Cardiac muscle cell (in vitro differentiated cells and primary cell): ENCODE measurements at places on chromosomes 16 and 17. TPM values are rescaled to one million over a fixed set of nuclear protein-coding genes. Genes with fewer than 3 reads are reported as not detected.

Gene KRTAP4-6
- not detected in 2 replicates for total RNA-seq

Gene LRRC37A3
- total RNA-seq = 3.3 and 4.2 TPM in 2 replicates

Gene DNAI2
- not detected in 2 replicates for total RNA-seq

Gene CAPNS2
- not detected in 2 replicates for total RNA-seq

Gene MEAK7
- total RNA-seq = 16.3 and 28.7 TPM in 2 replicates

Gene PRSS21
- not detected in 2 replicates for total RNA-seq

Gene CUEDC1
- total RNA-seq = 14.8 and 18.3 TPM in 2 replicates

Gene SLC6A4
- 0.36 and 0.85 TPM in 2 replicates for total RNA-seq

Gene ATP2A3
- 1.9 and 6.9 TPM in 2 replicates for total RNA-seq

Gene KRT39
- not detected in 2 replicates for total RNA-seq

Gene SEZ6
- total RNA-seq = 0.07 and 0.21 TPM in 2 replicates

Gene HOXB13
- total RNA-seq = not detected in 2 replicates

Gene ITGAD
- total RNA-seq = not detected in 2 replicates

Gene C16orf89
- 0.49 TPM in 1 of 2 replicates, not detected in the other for total RNA-seq

Gene CMTM2
- total RNA-seq = not detected in 2 replicates

Gene TGFB1I1
- total RNA-seq = 39.1 and 42.4 TPM in 2 replicates

Gene ACSM5
- 0.25 TPM in 1 of 2 replicates, not detected in the other for total RNA-seq

Gene TM4SF5
- not detected in 2 replicates for total RNA-seq

Gene MMP2
- total RNA-seq = 37.5 and 44.3 TPM in 2 replicates

Gene NPIPA1
- 34.5 and 60.9 TPM in 2 replicates for total RNA-seq

Gene TBC1D3K
- not detected in 2 replicates for total RNA-seq

Gene HGS
- 86.1 and 107 TPM in 2 replicates for total RNA-seq

Gene GEMIN4
- total RNA-seq = 16.4 and 24.8 TPM in 2 replicates

Gene GINS2
- 8.9 and 17.9 TPM in 2 replicates for total RNA-seq

Gene GCGR
- 0.15 TPM in 1 of 2 replicates, not detected in the other for total RNA-seq

Gene EPOP
- 13.4 and 13.9 TPM in 2 replicates for total RNA-seq

Gene HEATR9
- total RNA-seq = not detected in 2 replicates

Gene KRTAP9-2
- total RNA-seq = not detected in 2 replicates

Gene FAM234A
- total RNA-seq = 128 and 136 TPM in 2 replicates
